Panc1 (cell line): ENCODE measurements at places on chromosomes 2 and 18. TPM values are rescaled to one million over a fixed set of nuclear protein-coding genes. Genes with fewer than 3 reads are reported as not detected.

Gene SLC9A4
- total RNA-seq = not detected

GRCh38 chr2:129793431-129793902 is 186.0 kb upstream of the RAB6C start:
- DNase-seq = no peak
- H3K27ac ChIP-seq = no peak overlapping the region
- no peaks in the 10 kb centered on the region for H3K4me1 ChIP-seq
- H3K36me3 ChIP-seq = no peaks in the 10 kb centered on the region
- H3K27me3 ChIP-seq = no peaks in the 10 kb centered on the region

GRCh38 chr2:111923276-111923804 is 24.9 kb downstream of the MERTK start:
- 0 out of 2 replicates have a peak, but pooled peaks cover 3% of the 10 kb centered on the region for H3K4me1 ChIP-seq
- no peak overlapping the region for H3K4me3 ChIP-seq
- H3K27me3 ChIP-seq = no peaks in the 10 kb centered on the region
- no peaks in the 10 kb centered on the region for H3K36me3 ChIP-seq

Gene KCNG2
- total RNA-seq = not detected

- H3K27me3 ChIP-seq = no peaks in the 10 kb centered on the region
- no peaks in the 10 kb centered on the region for H3K36me3 ChIP-seq
- no peaks in the 10 kb centered on the region for H3K4me1 ChIP-seq
- no peak overlapping the region for H3K4me3 ChIP-seq
Observed at GRCh38 chr2:232336241-232336736, 42.3 kb upstream of the ALPP start.
